ENCODE measurements at places on chromosomes 1 and 21.

GRCh38 chr1:121418369-121419049, 233.7 kb downstream of the SRGAP2C start:
- DNase-seq: no peak

- DNase-seq: no peak
Measured at GRCh38 chr1:16139473-16139962, 16.4 kb downstream of the EPHA2 start.

GRCh38 chr1:99445071-99445470, 180.8 kb downstream of the PLPPR4 start:
- DNase-seq: no peak

DNA sequence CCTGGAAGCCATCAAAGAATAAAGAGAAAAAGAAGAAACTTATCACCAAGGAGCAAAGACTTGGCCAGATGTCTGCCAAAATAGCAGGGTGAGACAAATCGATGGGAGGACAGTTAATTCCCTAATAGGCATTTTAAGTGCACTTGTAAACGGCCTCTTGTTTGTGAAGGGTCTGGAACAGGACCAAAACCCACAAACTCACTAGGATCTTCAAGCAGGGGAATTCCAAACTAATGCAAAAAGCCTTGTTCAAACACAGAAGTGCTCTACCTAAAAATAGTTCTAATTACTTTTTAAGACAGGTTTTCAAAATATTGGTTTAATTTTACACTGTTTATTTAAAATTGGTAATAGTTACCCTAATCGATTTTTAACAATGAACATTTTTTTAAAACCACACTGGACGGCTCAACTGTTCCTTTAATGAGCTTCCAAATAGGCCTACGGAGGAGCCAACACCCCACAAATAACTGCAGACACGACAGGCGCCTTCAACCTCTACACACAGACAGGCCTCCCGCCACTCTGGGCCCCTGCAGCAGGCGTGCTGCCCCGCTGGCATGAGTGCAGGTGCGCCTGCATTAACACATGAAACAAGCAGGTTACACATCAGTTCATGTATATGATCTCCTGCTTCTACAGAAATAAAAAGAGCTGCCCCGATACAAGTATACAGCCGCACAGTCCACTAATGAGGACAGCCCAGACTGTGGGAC, 15.8 kb downstream of the UBE2G2 start:
- no peak for DNase-seq

DNA sequence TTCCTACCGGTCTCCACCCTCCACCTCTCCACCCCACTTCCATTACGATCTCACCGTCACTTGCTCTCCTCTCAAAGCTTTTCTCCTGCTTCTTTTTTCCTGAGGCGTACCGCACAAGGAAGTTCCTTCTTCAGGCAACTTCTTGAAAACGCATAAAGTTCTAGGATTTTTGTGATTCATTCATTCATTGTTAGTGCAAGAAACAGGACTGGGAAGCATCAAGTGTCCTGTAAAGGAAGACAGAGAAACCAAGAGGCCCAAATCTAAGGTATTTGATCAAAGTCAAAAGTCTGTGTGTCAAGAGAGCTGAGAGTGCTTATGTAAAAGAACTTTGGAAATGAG, 1.3 kb upstream of the RCC2 start:
- no peak for DNase-seq

DNA sequence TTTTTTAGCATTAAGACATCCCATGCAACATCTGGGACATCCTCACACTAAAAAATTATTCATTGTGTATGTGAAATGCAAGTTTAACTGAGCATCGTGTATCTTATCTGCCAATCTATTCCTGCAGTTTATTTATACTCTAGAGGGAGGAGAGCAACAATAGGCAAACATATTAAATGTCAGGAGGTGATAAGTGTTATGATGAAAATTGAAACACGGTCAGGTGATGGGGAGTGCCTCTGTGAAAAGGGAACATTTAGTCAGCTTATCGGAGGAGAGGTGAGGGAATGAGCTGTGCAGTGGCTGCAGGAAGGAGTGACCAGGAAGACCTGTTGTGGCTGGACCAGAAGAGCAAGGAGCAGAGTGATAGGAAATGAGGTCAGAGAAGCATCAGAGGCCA, 775 bp upstream of the EFCAB14 start:
- DNase-seq: no peak

GRCh38 chr21:35099310-35099709, 50.2 kb upstream of the RUNX1 start:
- DNase-seq: no peak

GRCh38 chr1:26496861-26497260, 24.6 kb downstream of the HMGN2 start:
- DNase-seq: no peak

- DNase-seq: no peak
Measured at GRCh38 chr1:7967651-7968050, 6.1 kb downstream of the PARK7 start.

DNA sequence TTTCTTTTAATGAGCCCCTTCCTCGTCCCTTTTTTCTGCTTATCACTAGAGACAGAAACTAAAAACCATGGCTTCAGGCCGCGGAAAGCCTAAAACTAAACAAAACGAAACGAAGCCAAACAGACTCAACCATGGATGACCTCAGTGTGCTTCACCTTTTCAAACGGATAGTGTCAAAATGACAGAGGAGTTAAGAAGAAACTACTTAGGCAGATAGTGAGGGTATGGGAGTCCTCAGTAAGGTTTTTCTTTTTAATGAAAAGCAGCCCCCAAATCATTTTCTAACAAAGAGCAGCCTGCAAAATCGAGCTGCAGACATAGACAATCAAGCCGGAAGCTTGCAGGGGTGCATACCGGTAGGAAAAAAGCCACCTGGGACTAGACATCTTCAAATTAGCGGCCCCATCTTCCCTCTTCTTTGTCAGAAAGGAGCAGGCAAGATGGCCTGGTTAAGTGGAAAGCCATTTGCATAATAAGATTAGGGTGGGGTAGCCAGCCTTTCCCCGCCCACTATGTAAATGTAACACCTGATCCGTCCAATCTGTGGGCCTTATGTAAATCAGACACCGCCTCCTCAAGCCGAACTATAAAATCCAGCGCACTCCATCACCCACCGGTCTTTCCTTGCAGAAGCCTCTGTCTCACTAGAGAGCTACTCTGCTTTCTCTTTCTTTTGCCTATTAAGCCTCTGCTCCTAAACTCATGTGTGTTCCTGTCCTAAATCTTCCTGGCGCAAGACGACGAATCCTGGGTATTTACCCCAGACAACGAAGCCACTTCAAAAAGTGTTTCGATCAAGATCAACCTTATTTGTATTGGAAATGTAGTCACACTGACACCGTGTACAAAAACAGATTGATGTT, 6.2 kb upstream of the ERO1B start:
- no peak for DNase-seq

- no peak for DNase-seq
Measured at GRCh38 chr21:36697060-36697850, 1.7 kb upstream of the SIM2 start.

DNA sequence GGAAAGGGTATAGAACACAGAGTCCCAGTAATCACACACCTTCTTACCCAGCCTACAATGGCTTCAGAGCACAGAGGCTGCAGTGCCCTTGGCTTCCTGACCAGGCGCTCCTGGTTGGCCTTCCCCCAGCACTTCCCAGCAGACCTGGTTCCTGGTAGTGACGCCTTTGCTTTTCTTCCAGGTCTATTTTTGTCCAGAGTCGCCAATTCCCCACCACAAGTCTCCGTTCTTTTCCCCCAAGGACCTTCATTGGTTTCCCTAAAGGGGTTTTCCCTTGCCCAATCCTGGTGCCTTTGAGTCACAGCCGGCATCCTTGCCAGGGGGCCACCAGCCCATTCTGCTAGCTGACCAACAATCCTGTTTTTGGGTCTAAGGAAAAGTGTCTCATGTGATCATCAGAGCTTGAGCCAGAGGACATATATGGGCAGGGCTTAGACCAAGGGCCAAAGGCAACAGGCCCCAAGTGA, 84.8 kb downstream of the KCNJ15 start:
- DNase-seq: no peak

DNA sequence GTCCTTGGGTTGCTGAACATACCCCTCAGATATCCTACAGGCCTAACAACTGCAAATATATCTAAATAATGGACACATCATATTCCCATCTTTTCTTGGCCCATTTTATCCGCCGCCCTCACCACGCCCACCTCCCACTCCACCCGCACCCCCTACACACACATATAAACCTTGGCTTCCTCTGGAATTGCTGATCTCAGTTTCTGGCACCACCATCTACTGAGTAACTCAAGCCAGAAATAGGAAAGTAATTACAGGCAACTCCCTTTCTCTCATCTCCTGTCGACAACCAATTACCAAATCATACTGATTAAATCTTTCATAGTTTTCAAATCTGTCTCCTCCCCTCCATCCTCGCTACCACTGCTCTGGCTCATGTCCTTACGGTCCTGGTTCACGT, 4.7 kb downstream of the RGS8 start:
- no peak for DNase-seq

GRCh38 chr1:10950316-10951172, 61.9 kb upstream of the TARDBP start:
- no peak for DNase-seq

GRCh38 chr1:170064821-170065220, 9.7 kb downstream of the KIFAP3 start:
- DNase-seq: no peak

DNA sequence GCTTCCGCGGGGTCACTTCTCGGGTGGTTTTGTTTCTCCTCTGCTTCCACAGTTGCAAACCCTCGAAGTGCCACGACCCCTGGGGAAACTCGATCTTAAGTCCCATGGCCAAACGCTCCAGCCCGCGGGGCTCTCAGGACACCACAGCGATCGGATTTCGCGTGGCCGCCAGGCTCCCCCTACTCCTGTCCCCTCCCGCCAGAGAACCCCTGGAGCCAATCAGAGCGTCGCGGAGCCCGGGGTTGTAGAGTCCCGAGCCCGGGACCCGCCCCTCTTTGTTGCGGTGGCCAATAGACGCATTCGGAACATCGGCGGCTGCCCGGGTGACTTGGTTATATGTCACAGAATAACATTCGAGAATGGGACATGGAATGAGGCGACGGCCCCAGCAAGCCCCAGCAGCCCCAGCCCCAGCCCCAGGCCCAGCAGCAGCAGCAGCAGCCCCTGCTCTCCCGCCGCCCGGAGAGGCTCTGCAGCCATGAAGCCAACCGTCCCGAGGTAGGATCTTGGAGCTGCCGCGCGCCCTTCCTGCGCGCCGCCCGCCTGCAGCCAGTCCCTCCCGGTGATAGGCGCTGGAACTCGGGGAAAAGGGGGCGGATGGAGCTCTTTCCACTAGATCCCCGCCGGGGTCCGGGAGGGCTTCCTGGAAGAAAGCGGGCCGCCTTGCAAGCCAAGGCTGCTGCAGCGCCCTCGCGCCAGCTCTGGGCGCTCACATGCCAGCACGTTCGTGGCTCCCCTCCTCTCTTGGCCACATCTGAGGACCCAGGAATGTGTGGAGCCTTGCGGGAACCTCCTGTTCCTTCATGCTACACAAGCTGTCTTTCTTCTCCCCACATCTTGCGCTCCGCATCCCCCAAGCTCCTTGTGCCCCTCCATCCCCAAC, at the start of gene VASH2:
Gene VASH2, plus strand, starts transcription at position 299 of the 883 bp plus-strand sequence. CDS start 1,002 bp downstream, outside the sequence.
- DNase-seq: peak; percentile 52

DNA sequence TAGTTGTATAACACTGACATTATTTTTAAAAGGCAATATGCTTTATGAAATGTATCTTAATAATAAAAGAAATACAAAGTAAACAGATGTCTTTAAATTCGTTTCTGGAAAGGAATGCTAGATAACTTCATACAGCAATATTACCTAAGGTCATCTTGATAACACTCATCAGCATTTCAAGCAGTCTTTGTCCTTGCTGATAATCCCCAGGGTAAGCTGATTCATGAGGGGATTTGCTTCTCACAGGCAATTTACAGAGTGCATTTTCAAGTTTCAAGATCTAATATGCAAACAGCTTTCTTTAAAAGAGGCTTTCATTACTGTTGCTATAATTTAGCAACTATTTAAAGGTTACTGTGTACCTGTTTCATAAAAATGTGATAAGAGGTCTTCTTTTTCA, 75.2 kb upstream of the NEK2 start:
- DNase-seq: no peak

DNA sequence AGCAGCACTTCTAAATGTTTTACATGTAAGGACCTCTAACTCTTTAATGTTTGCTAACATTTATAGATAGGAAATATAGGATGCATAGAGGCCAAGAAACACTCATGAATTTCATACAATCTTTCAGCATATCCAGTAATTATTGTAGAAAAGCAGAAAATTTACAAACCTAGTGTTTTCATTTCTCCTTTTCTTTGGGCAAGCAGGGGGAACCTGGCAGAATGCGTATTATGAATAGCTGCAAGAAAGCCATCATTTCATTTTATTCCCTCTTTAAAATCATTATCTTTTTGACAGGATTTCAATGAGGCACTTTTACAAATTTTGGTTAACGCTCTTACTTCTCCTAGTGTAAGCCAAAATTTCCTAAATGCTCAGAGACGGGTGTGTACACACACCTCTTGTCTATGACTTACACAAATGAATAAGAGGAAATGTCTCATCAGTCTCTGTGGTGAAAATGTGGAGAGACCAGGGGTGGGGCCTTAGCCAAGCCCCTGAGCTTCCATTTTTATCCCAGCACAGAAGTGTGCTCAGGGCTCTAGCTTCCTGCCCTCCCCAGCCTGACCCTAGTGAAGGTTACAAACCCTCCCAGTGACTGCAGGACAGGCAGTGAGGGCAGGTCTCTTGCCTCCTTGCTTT, 91.6 kb downstream of the LRRC8C start:
- peak; percentile 28 for DNase-seq

DNA sequence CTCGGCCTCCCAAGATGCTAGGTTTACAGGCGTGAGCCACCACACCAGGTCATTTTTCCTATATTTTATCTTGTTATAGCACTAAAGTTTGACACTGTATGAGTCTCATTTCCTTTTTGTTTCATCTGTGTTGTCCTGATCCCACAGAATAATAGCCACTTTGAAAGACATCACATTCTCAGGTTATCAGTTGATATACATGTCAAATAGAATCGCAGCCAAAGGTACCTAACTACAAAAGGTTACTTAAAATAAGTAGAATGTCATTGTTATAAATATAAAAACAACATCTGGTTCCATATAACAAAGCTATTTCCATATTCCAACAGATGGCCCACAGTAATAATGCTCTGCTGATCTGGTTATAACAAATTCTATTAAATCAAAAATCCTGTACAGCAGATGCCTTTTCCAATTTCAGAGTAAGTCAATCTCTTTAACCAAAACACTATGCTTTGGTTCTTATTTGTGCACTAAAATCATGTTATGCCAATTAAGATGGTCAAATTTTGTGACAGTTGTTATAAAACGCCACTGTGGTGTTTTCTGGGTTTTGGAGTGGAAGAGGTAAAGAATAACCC, 6.0 kb downstream of the FOXJ3 start:
- no peak for DNase-seq

DNA sequence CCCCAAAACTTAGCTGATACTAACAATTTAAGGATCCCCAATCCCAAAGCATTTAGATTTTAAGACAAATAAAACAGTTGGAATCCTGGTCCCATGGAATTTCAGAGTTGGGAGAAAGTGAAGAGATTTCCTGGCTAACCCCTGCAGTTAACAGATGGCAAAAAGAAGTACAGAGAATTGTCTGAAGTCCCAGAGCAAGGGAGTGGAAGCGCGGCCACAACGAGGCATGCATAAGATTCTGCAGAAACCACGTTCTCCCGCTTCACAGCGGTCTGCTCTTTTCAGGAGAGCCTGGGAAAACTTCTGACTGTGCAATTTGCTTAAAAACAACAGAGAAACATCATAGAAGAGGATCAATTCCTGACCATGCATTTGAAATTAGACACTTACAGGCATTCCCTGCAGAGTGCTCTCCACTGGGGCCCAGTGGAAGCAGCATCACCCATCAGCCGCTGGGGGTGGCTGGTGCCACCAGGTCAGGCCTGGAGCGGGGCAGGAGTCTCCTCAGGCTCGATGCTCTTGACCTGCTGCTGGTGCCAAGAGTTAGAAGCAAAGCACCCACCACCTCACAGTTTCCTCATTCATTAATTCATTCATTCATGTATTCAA, 226.7 kb upstream of the POU3F1 start:
- no peak for DNase-seq

Data from stimulated activated CD4-positive, alpha-beta T cell treated with anti-CD3 and anti-CD28 coated beads, Interleukin-15, amount 100 ng/mL, for 1 hour (primary cell).